Mesothelial cell of epicardium (in vitro differentiated cells): ENCODE measurements at places on chromosomes 6 and 20.

- DNase-seq, result no peak
Measured at GRCh38 chr20:58614984-58615760, 35.9 kb upstream of the STX16 start.

GRCh38 chr6:137811121-137811915 lies 55.7 kb upstream of the TNFAIP3 start:
- DNase-seq, result no peak

- DNase-seq, result no peak
Measured at GRCh38 chr6:119575721-119576120, 226.2 kb upstream of the MAN1A1 start.

DNA sequence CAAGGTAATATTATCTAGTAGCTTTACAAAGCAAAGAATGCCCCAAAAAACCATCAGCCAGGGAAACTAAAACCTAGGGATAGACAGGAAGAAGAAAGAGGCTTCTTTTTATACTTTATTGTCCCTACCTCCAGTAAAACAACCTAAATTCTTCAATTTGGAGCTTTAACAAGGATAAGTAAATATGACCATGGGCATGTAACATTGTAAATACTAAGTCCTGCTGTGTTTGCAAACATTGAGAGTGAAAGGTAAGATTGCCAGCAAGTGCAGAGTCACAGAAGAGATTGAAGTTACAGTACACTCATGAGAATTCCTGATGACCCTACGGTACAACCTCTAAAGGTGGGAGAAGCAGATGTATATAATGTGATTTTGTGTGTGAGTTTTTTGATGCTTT lies 117.2 kb downstream of the FOXO3 start:
- no peak for DNase-seq

DNA sequence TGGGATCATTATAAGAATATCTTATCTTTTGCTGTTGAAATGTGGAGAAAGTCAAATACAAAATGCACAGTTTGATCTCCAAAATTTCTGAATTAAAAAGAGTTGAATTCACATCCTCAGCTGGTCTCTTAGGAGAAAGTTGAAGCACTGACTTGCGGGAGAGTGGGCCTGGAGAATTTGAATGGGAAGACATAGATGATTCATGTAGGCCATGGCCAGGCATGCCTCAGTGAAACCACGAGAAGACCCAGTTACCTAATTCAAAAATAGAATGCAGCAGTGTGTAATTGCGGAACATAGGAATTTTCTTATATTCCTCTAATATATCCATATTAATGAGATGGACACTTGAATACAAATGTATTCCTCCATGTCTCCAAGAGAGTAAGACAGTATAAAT lies 53.0 kb upstream of the DTNBP1 start:
- DNase-seq, result no peak

DNA sequence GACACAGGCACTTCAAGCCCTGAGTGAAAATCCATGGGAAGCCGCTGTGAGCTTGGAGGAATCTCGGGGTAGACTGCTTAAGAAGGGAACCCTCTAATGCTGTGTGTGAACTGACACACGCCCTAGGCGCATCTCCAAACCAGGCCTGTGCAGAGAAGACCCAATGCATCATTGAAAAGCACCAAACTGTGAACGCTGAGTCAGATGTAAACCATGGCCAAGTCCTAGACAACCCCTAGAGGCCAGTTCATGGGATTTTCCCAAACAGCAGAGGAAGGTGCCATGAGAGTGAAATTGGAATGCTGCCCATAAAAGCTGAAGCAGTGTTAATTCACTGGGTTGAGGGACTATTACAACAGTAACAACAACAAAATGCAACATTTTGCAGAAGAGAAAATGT lies 296.5 kb downstream of the SMOC2 start:
- DNase-seq, result no peak
